NCI-H2081 (cell line): ENCODE measurements at places on chromosomes 5 and 9.

GRCh38 chr5:73437101-73437776 is 11.3 kb downstream of the FOXD1 start:
- no peak for DNase-seq

GRCh38 chr9:86772635-86772993 is 174.7 kb downstream of the GAS1 start:
- DNase-seq, result no peak

GRCh38 chr9:129458155-129458661 is 162.7 kb downstream of the C9orf50 start:
- no peak for DNase-seq

- no peak for DNase-seq
Observed at GRCh38 chr5:133843911-133844310, 124.5 kb downstream of the C5orf15 start.

- DNase-seq, result no peak
Observed at GRCh38 chr5:173191561-173191960, 43.4 kb downstream of the NKX2-5 start.
